Activated naive CD4-positive, alpha-beta T cell treated with anti-CD3 and anti-CD28 coated beads, Interleukin-2, amount 50 U/mL, for 16 hours (primary cell): ENCODE measurements at places on chromosomes 4 and X.

- no peak for DNase-seq
Observed at GRCh38 chr4:39761005-39761667, 63.2 kb downstream of the UBE2K start.

- DNase-seq = peak; percentile 43
Observed at GRCh38 chr4:36399762-36400353, 118.4 kb downstream of the DTHD1 start.

- DNase-seq = no peak
Observed at GRCh38 chrX:41686788-41687187, 2.0 kb upstream of the GPR34 start.

- peak; percentile 13 for DNase-seq
Observed at GRCh38 chrX:78104447-78105176, 564 bp downstream of the PGK1 start.
